ENCODE measurements at places on chromosomes 2 and 18.

GRCh38 chr2:6449343-6449742 is 416.4 kb downstream of the CMPK2 start:
- DNase-seq = no peak

GRCh38 chr18:47150824-47151366 is 595 bp upstream of the HDHD2 start:
- DNase-seq = peak; percentile 22

- DNase-seq = no peak
Observed at GRCh38 chr2:200345975-200346374, 39.5 kb downstream of the SPATS2L start.

- peak; percentile 75 for DNase-seq
Observed at GRCh38 chr2:181780047-181780651, 99.8 kb upstream of the NEUROD1 start.

GRCh38 chr2:158998551-158999248 is 30.3 kb downstream of the TANC1 start:
- no peak for DNase-seq

- DNase-seq = peak; percentile 55
Observed at GRCh38 chr2:174013315-174013751, 48.2 kb upstream of the SP3 start.

DNA sequence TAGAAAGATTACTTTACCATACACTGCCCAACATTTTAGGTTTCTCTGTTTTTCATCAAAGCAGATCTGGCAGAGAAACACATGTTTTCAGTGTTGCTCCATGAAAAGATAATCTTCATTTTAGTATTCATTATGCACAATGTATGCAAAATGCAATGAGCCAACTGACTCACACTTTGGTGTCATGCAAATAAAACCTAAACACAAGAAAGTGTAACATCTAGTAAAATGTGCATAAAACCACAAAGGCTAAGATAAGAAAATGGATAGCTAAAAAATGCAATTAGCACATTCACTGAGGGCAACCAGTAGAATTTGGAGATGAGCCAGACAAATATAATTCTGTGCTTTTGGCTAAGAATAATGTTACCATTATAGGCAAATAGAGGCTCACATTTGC is 203.5 kb upstream of the UBE2E3 start:
- no peak for DNase-seq
